H1 (cell line): ENCODE measurements at places on chromosomes 2 and 18.
A peak's percentile ranks its signal among the peaks of the same experiment; 100 is the strongest.

- no peak for DNase-seq
Observed at GRCh38 chr18:4639628-4640310, 184.7 kb upstream of the DLGAP1 start.

GRCh38 chr2:212831671-212832199 lies 293.1 kb upstream of the ERBB4 start:
- no peak for DNase-seq

GRCh38 chr2:86518481-86518880 lies 44.8 kb downstream of the CHMP3 start:
- no peak for DNase-seq

- no peak for DNase-seq
Observed at GRCh38 chr2:83971547-83971946, 487.5 kb downstream of the SUCLG1 start.

- DNase-seq, result no peak
Observed at GRCh38 chr2:173221937-173222594, 132.6 kb upstream of the CDCA7 start.

DNA sequence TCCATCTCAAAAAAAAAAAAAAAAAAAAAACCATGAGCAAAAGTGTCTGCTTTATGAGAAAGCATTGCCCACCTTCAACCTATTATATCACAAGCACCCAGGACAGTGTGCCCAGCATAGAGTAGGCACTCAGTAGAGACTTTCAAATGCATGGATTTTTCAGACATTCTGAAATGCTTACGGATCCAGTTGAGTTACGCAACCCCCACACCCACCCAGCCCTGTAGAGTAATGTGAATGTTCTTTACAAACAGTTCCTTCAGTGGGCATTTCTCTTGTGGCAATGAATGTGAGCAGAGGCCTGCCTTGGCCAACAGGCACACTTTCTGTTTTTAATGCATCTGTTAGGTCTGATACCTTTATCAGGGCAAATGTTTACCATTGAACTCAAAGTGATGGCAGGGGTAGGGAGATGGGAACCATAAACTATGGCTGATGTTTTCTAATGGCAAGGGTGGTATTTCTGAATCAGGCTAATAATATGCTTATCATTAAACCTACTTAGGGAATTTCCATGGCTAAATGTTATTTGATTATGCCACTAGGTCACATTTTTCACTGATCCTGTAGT lies 65.0 kb upstream of the RPL31 start:
- DNase-seq, result no peak

DNA sequence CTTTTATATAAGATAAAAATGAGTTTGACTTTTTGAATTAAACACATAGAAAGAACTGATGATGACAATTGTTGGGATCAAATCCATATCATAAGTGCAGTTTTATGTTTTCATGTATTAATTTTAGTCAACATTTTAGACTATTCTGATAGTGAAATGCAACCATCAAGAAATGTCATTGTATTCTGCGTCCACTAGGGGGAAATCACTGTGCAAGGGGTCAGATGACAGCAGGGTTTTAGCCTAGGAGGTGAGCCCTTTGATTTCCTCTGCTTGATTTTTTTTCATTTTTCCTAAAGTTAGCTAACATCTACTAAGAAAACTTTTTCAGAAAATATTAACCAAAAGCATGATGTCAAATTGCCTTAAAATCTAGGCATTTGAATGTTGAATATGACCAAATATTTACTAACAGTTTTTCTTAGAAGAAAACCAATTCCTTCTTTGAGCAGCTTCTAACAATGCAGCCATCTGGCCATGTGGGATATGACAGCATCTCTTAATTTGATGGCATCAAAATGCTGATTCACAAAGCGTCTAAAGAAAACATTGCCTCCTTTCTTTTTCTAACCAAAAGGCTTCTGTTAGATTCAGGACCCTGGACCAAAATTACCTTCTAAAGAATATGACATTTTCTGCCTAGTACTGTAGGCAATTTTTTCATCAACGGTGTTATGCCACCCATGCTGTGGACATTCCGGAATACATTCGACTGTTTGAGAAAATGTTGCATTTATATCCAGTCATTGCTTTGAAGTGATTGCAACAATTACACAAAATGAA lies 141.5 kb downstream of the SPHKAP start:
- DNase-seq, result no peak

- DNase-seq, result no peak
Observed at GRCh38 chr18:77528872-77529271, 279.2 kb downstream of the GALR1 start.

GRCh38 chr18:56715121-56715520 lies 64.0 kb downstream of the WDR7 start:
- no peak for DNase-seq

GRCh38 chr2:197706839-197707207 lies 1.7 kb downstream of the MARS2 start:
- no peak for DNase-seq

DNA sequence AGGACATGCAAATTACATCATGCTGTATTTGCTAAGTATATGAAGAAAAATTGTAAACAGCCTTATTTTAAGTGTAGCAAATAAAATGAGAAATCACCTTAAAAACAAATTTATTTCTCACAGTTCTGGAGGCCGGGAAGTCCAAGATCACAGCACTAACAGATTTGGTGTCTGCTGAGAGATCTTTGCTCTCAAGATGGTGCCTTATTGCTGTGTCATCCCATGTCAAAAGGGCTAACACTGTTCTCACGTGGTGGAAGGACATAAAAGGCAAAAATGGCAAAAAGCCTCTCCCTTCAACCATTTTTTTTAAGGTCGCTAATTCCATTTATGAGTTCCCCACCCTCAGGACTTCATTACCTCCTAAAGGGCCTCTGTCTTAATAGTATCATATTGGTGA lies 12.1 kb downstream of the XRCC5 start:
- no peak for DNase-seq

DNA sequence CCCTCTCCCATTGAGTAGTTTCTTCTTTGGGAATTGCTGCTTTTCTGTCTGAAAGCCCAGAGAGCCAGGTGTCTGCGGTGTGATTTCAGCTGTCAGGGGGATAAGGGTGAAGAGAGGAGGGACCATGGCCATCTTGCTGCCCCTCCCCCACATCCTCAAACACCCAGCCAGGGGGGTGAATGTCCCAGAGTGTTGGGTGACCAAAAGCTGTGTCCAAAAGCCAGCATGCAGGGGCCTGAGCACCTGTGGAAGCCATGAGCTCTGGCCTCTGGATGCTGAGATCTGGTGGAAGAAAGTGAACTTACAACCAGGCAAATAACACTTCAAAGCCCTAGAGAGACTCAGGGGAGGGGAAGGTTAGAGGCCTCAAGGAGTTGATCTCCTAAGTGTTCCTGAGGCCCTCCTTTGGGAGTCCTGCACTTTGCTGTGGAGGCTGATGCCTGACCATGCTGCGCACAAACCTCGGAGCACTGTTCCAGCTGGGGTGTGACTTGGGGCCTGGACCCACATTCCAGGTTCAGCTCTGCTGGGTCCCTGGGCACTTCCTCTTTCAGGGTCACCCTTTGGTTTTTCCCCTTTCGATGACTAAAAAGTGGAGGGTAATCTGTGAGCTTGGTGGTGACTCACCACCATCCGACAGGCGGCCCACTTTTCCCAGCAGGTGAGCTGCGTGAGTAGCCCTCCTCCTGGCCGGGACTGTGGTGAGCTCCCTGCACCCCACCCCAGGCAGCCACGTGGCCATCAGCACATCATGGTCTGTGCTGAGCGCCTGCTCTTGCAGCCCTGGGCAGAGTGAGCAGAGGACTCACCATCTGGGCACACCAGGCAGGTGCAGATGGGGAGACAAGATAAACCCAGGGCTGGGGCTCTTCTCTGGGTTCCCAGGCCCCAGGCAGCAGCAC lies 66.8 kb upstream of the FOSL2 start:
- no peak for DNase-seq

- no peak for DNase-seq
Observed at GRCh38 chr18:23864624-23865023, 149.9 kb upstream of the TTC39C start.

DNA sequence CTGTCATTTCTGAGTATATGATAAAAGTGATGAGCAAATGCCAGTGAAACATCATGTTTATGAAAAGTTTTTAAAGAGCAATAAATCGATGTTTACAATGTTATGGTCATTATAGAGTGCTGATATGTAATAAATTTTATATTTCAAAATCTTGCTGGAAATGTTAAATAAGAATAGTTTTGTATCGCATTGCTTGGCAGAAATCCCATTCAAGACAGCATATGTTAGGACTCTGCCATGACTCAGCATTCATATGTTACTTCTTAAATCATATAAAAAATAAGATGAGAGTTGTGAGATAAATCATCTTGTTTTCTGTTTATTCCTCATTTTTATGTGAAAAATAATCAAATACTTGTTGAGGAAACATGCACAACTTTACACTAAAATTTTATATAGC lies 949.9 kb upstream of the NRXN1 start:
- DNase-seq, result no peak

DNA sequence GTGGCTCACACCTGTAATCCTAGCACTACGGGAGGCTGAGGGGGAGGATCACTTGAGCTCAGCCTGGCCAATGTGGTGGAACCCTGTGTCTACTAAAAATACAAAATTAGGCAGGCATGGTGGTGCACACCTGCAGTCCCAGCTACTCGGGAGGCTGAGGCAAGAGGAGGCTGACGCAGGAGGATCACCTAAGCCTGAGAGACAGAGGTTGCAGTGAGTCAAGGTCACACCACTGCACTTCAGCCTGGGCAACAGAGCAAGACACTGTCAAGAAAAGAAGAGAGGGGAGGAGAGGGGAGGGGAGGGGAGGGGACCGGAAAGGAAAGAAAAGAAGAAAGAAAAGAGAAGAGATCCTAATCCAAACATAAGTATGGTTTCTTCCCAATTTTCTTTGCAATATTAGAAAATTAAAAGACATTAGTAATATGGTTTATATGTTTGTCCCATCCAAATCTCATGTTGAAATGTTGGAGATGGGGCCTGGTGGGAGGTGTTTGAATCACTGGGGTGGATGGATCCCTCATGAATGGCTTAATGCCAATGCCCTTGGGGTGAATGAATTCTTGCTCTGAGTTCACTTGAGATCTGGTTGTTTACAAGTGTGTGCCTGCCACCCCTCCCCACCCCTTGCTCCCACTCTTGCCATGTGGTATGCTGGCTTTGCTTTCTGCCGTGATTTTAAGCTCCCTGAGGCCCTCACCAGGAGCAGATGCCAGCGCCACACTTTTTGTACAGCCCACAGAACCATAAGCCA lies 50.7 kb downstream of the TRIP12 start:
- no peak for DNase-seq

- no peak for DNase-seq
Observed at GRCh38 chr2:227862227-227862740, 9.1 kb upstream of the DAW1 start.

GRCh38 chr2:133674433-133675331 lies 106.4 kb upstream of the NCKAP5 start:
- DNase-seq, result no peak

DNA sequence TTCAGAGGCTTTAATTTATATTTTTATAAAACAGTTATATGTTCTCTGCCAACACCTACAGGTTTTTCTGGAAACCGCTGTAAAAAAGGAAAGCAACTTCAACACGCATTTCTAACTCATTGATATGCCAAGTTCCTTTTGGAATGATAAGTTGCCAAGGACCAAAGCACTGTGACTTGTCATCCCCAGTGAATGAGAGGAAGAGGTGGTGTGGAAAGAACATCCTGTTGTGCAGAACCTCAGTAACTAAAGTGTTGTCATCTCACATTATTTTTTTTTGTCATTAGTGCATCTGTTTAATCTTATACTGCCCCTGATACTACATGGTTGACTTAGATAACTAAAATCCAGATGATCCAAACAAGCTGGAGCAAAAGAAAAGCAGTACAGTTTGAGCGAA lies 96.0 kb upstream of the NEUROD1 start:
- DNase-seq, result no peak

GRCh38 chr2:180699657-180700361 lies 280.6 kb upstream of the UBE2E3 start:
- no peak for DNase-seq

- DNase-seq, result peak; percentile 93
Observed at GRCh38 chr18:7038330-7038851, 79.2 kb downstream of the LAMA1 start.
